Lung microvascular endothelial cell (primary cell): ENCODE measurements at places on chromosomes 4 and X. TPM values are rescaled to one million over a fixed set of nuclear protein-coding genes. Genes with fewer than 3 reads are reported as not detected.

GLRA3 gene
- total RNA-seq: not detected in 2 replicates

DNA sequence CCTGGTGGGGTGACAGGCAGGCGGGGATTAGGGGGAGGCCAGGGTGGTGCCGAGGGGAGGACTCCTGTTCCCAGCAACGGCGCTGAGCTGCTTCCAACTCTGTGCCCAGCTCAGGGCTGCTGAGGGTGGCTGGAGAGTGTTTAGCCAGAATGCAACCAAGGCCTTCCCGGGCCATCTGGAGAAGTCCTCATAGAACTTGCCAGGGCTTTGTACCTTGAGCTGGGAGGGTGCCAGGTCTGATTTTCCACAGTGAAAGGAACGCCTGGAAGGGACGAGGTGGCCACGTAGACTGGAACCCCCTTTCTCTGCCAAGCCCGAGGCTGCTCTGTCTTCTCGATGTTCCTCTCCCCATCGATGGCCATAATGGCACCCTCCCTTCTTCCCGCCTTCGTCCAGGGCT is 57.0 kb upstream of the GPR78 start:
- DNase-seq: no peak

DNA sequence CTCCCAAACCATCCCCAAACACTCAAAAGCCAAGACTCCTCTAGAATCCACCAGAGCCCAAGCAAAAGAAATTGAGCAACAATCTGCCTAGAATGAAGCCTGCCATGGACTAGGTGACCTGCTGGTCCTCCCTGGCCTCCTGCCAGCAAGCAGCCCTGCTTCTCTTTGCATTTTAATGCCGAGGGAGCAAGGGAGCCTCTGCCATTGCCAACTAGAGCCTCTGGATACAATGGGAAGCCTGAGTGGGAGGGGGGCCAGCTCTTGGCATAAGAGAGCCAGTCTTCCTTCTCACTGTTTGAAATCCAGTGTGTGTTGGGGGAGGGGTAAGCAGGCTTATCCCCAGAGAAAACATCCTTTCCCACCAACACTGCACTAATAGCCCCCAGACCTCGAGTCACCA is 1.5 kb upstream of the GDPD2 start:
- no peak for DNase-seq

FAM9C gene
- under 0.01 TPM in 1 of 2 replicates, not detected in the other for total RNA-seq

HMX1 gene
- not detected in 2 replicates for total RNA-seq

DNA sequence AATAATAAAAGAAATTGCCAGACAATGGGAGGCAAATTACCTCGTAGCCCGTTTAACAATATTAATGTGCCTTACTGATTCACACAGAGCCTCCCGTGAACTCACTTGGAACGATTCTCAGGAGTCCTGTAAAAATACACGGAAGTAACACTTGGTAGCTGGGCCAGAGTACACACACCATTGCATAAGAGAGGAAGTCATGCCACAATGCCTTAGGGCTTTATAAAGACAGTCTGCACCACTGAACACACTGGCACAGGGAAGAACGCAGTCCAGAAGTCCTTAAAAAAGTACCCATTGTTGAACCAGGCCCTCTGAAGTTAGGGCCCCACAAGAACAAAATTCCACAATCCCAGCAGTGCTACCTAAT is 15.1 kb downstream of the SLC2A9 start:
- peak; percentile 78 for DNase-seq

DNA sequence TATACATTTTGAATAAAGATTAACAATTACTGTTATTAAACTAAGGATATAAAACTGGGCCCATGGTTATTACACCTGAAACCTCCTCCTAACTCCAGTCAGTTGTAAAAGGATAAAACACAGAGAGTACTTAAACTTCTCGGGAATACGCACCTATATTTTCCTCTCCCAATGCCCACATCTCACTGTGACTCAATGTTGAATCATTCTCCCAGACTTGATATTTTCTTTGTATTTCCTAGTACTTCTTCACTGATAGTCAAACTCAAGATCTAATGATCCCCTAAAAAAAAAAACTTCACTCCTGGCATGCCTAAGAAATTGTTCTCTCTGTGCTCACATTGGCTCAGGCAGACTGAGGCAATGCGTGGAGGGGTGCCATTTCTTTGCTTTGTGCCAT is 212.5 kb upstream of the DKK2 start:
- DNase-seq: no peak

DNA sequence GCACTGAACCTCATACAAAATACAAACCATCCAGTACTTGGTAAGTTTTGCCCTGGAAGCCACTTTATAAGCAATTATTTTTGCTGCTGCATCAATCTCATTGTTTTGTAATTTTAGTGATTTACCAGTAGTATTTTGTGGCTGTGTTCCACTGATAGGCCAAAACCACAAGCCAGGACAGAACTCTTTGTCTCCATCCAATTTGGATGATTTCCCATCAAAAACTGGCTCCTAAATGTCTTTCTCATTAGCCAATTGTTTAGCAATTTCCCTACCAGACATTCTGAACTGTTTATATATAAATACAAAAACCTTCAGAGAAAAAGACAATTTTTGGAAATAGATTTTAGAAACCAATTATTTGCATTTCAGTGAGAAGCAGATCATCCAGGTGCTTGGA is 4.4 kb downstream of the GSPT2 start:
- no peak for DNase-seq

RP2 gene
- total RNA-seq: 21.1 and 22.0 TPM in 2 replicates

ENPP6 gene
- total RNA-seq: not detected in 2 replicates

DNA sequence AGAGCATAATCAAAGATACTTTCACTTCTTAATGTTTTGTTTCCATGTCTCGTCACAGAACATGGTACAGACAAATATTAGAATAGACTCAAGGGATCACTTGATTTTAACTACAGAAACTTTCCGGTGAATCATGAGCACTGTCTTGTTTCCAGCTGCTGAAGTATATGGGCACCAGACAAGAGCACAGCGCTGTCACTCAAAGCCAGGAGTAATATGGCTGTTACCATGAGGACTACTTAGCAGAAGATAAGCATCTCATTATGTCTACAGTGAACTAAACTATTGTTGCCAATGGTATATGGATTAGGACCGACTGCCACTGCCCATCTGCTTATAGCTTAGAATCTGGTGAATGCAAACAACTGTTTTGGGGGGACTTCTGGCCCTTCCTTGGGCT is 34.3 kb downstream of the MECP2 start:
- DNase-seq: no peak

DNA sequence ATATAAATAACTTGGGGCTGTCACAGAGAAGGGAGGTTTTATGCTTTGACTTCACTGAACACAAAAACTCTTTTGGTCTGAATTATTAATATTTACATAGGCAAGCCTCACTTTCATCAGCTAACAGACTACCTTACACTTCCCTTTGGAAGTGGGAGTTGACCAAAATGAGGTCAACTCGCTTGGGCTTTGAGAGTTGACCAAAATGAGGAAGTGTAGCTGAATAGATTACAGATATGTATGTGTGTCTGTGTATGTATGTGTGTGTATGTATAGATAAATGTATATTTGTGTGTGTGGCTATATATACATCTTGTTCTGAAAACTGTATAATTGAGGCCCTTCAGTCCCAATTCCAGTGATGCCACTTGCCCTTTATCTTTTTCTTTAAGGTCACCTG is 113.3 kb upstream of the IL13RA1 start:
- no peak for DNase-seq

GDPD2 gene
- total RNA-seq: not detected in 2 replicates

- peak; percentile 78 for DNase-seq
Observed at GRCh38 chr4:145216535-145216934, 36.1 kb upstream of the OTUD4 start.

DNA sequence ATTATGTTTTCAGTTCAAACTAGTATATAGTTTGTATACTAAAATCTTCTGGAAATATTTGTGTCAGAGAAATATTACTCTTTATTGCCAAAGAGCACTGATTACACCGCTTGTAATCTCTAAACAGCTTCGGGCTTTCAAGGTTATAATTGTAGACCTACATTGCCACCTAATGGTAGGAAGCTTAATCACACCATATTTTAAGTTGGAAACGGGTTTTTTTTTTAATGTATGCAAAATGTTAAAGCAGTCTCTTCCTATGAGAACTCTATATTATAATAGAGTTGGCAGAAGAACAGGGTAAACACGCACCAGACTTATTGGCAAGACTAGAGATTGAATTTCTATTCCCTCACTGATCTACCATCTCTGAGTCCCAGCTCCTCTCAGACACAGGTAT is 19.5 kb upstream of the NFXL1 start:
- peak; percentile 66 for DNase-seq

GRCh38 chr4:170026253-170027021 is at the start of gene MFAP3L:
Gene MFAP3L, minus strand, starts transcription at chr4:170026395. Its CDS starts 20,518 bp downstream, at chr4:170005877.
- DNase-seq: peak; percentile 89

DNA sequence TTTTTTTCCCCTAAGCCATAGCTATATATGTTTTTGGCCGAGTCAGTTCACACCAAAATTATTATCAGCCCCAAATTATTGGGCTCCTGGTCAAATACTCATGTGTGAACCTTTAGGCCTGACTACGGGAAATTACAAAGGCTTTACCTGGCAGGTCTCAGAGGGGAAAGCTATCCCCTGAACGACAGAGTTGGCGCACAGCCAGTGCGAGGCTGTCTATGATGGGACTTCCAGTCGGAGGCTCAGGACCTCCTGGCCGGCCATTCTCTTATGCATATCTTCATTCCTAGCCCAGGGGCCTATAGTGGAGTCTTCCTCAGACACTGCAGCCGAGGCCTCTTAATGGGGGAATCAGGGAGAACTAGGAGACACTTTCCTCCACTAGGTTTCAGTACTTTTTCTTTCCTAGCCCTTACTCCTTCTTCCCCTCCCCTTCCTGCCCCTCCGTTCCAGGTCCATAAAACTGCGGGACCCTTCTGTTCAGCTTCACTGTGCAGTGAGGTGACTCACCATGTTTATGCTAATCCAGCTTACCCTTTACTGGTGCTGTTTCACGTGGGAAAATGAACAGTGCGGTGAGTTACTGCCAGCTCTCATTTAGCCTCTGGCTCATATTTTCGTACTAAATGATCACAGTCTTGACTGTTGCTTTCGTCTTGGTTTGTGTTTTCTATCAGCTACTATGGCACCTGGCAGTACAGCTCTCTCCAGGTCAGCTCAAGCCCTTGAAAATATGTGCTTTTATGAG is 533.9 kb downstream of the FSTL5 start:
- DNase-seq: no peak

RIPPLY1 gene
- total RNA-seq: not detected in 2 replicates

GRCh38 chr4:154946113-154946512 is 165.0 kb downstream of the RBM46 start:
- DNase-seq: no peak

- DNase-seq: peak; percentile 8
Observed at GRCh38 chr4:154490583-154491340, 837 bp downstream of the DCHS2 start.

COL25A1 gene
- under 0.01 and 0.22 TPM in 2 replicates for total RNA-seq

MCF2 gene
- not detected in 2 replicates for total RNA-seq

DNA sequence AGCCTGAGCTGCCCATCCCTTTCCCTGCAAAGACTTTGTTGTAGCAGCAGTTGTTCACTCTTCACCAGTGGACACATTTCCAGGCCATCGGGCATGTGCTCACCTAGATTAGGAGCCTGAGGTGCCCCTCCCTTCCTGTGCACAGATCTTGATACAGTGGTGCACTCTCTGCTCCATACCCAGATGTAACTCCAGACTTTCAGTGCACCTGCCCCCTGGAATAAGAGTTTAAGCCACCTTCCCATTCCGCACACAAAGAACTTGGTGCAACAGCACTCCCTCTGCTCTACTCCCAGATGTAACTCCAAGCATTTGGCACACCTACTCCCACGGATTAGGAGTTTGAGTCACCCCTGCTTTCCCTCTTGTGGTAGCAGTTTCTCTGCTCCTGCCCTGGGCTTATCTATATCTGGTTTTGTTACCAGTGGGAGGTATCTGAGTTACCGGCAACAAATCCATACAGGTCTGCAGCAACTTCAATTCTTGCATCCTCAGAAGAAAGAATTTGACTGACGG is 36.0 kb upstream of the PLK4 start:
- no peak for DNase-seq

GRCh38 chr4:171667906-171668305 is 145.3 kb upstream of the GALNTL6 start:
- DNase-seq: no peak

- DNase-seq: no peak
Observed at GRCh38 chr4:52241916-52242315, 190.8 kb downstream of the SPATA18 start.

- DNase-seq: peak; percentile 88
Observed at GRCh38 chr4:86011117-86011516, 348.7 kb downstream of the MAPK10 start.

DKK2 gene
- total RNA-seq: under 0.01 TPM in 1 of 2 replicates, not detected in the other

DACH2 gene
- not detected in 2 replicates for total RNA-seq

MAP3K15 gene
- total RNA-seq: under 0.01 TPM in 2 replicates

- DNase-seq: no peak
Observed at GRCh38 chr4:63492515-63492914, 916.7 kb downstream of the TECRL start.

GRCh38 chrX:103687696-103688201 is 1.2 kb upstream of the MORF4L2 start:
- peak; percentile 79 for DNase-seq

NXF3 gene
- total RNA-seq: not detected in 2 replicates

DNA sequence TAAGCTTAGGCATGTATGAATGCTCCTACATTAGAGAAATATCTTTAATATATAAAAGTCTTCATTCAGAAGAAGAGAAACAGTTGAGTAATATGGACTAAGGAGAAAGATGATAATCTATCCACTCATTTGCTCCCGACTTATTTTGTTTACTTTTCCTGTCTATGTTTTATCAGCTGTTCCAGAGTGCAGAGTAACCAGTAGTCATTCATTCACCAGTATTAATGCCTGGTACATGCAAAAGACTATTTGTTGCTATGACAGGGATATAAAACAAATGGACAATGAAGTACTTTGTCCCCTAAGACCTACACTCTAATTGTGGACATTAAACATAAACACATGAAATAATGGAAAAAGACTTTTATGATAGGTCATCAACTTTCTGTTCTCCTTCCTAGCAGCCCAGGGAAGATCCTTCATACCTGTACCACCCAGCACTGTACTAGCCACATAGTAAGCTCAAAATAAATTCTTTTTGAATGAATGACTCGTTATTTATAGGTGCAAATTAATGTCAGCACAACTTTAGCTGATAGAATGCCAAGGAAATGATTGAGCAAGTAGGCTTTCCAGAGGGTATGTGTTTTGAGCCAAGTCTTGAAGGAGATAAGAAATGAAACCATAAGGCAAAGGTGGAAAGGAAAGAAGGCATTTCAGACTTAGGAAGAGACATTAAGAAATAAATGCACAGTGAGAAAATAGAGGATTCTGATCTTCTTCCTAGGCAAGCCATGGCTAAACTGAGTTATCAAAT is 45.0 kb upstream of the IL13RA1 start:
- DNase-seq: no peak

GRCh38 chr4:155604718-155605626 is 61.7 kb upstream of the GUCY1A1 start:
- DNase-seq: no peak

UGT2B17 gene
- total RNA-seq: not detected in 2 replicates

GRCh38 chrX:71910986-71911730 is 513 bp downstream of the NHSL2 start:
- peak; percentile 4 for DNase-seq

YIPF7 gene
- total RNA-seq: not detected in 2 replicates

DNA sequence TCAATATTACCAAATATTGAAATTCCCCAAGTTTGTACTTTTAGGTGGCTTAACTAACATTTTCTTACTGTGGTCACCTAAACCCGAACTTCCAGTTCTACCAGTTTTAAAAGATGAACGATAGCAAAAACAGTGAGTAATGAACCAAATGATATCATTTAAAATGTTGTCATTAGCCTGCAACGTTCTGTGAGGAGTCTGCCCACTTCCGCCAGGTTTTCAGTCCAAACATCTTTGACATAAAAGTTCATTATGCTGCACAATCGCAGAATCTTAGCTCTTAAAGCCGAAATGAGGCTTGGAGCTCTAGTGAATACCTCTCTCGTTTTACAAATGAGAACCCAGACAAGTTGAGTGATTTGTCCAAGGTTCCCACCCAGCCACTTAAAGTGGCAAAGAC is 762 bp downstream of the PIGA start:
- DNase-seq: peak; percentile 25
